ENCODE measurements at places on chromosomes 7 and 10.
A peak's percentile ranks its signal among the peaks of the same experiment; 100 is the strongest.

- DNase-seq: no peak
Observed at GRCh38 chr10:35035606-35036005, 54.5 kb downstream of the CUL2 start.

DNA sequence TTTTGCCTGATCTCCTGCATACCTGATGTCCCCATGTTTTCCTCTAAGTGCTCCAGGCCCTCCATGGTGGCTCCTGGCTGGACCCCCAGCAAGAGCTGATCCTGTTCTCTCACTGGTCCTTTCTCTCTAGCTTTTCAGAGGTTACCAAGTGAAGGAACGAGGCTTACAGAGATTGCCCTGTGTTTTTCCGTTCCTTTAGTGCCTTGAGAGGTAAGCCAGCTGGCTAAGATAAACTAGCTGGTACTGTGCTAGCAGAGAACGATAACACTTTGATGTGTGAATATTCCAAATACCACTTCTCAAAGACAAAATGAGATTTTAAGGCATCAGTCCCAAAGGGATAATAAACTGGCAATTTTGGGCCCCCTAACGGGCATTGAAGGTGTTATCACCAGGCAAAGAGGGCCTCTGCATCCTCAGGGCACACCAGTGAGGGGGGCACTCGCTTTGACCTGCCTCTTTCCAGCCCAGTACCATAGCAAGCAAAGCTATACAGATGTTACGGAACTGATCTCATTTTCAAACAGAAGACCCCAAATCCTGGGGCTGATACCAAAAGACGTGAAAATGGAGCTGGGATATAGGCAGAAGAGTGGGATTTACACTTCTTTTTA is 8.4 kb upstream of the CCNY start:
- no peak for DNase-seq

DNA sequence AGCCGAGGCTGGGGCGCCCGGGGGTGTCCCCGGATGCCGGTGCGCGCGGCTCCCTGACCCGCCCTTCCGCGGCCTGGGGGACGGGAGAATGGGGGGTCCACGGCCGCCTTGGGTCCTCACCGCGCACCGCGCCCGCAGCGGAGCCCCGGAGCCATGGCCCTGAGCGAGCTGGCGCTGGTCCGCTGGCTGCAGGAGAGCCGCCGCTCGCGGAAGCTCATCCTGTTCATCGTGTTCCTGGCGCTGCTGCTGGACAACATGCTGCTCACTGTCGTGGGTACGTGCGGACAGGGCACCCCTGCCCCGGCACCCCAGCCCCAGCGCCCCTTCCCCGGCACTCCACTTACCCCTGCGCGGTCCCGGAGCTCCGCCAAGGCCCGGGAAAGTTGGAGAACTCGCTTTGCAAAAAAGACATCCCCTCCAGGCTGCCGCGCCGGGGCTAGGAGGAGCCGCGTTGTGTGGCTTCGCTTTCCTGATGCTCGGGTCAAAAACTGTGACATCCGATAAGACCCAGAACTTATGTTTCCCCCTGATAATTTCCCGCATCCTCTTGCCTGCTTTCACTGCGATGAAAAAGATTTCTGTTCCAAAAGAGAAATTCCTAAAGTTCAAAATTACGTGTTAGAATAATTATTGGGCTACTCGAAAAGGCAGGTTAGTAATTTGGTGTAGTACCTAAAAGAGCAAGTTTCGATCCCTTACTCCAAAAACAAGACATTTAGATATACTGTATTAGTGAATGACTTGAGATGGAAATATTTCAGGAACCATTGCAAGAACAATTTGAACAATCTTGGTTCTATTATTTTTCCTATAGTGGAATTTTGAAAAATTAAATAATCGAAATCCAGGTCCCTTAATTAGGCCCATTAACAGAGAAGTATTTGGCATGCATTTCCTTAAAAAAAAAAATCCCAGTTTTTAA is 888 bp downstream of the SLC18A2 start:
- no peak for DNase-seq

- DNase-seq: no peak
Observed at GRCh38 chr7:39221901-39222300, 244.2 kb downstream of the POU6F2 start.

DNA sequence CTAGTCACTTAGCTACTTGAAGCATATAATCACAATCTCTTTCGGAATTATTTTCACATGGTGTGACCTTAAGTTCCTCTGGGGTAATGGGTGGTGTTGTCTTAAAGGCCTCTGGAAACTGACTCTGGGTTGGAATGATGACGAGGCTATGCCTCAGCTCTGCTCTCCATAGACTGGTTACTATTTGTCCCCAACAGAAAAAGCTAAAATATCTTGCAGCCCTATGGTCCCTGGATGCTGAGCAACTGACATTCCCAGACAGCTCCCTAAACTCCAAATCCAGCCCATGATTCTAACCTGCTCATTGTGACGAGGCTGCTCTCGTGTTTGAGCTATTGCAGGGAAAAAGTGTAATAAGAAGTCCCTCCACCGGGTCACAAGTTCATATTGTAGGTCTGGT is 51.6 kb downstream of the HBP1 start:
- DNase-seq: no peak

DNA sequence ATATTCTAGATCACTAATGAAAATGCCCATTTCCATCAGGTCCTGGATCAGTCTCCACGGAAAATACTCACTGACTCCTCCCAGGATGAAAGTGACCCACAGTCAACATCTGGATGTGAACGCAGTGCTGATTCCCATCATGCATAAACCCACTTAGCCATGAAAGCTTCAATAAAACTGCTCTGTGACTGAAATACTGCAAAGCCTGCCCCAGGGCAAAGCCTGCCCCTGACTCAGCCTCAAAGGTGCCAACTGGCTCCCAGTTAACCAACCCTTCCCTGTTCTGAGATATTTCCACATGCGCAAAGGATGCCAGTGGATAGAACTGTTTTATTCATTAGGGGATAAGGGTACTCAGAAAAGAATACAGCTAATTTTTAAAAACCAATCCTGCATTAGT is 24.0 kb downstream of the OSBPL3 start:
- no peak for DNase-seq

- DNase-seq: no peak
Observed at GRCh38 chr7:128025380-128025779, 5.9 kb downstream of the LRRC4 start.

GRCh38 chr10:68212721-68213352 is 19.1 kb downstream of the ATOH7 start:
- no peak for DNase-seq

- DNase-seq: no peak
Observed at GRCh38 chr10:117298219-117298618, 57.3 kb downstream of the SLC18A2 start.

DNA sequence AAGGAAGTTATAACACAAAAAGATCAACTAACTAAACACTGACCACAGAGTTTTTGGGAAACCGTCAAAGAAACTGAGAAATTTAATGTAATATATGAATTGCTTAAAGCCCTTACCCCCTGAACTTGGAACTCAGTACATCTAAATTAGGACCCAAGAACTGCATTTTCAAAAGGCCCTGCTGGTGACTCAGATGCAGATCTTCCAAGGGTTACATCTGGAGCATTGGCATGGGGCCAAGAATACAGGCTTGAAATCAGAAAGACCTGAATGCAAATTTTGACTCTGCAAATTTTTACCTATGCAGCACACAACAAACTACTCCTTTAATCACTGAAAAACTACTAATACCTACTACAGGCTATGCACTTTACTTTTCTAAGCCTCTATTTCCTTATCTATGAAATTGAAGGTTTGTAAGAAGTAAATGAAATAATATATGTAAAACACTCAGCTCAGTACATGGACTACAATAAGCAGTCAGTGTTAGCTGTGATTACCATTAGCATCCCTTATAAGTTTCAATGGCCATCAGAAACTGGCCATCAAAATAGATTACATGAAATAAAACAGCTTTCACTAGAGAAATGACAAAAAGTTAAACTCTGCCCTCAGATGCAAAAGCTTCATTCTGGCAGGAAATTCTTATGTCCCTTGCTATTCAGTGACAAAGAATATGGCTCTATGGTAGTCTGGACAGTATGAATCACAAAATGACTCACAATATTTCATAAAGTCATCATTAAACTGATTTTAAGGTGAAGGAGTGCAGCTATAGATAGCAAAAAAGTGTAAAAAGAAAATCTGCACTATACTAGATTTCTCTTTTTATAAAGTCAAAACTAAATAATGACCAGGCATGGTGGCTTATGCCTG is 43.6 kb downstream of the NSUN6 start:
- DNase-seq: no peak

DNA sequence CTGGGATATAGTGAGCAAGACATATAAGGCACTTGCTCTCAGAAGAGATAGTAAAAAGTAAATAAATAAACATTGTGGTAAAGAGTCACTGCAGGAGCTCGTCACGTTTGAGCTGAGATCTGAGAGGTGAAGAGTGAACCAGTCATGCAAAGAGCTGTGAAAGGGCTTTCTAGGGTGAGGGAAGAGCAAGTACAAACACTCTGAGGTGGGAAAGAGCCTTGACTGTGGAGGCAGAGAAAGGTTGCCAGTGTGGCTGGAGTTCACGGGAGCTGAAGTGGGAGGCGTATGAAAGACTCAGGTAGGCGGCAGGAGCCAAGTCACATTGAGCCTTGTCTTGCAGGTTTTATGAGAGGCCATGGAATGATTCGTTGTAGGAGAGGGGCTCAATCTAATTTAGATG is 141.0 kb downstream of the C1GALT1 start:
- DNase-seq: no peak

DNA sequence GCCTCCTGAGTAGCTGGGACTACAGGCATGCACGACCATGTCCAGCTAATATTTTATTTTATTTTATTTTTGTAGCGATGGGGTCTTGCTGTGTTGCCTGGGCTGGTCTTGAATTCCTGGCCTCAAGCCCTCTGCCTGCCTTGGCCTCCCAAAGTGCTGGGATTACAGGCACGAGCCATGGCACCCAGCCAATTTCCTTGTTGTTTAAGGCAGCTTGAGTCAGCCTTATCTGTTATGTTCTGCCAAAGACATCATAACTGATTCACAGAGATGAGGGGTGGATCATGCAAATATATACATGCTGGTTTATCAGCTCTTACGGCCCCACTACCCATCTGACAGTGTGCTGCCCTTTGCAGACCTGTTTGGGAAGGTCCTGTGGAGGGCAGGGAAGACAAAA is 826.7 kb downstream of the TYW1 start:
- DNase-seq: no peak

- DNase-seq: peak; percentile 30
Observed at GRCh38 chr7:7719236-7719635, 829 bp upstream of the RPA3 start.

GRCh38 chr10:22259280-22259679 is 41.5 kb upstream of the EBLN1 start:
- no peak for DNase-seq

GRCh38 chr10:119762805-119763798 is 37.3 kb downstream of the INPP5F start:
- no peak for DNase-seq

DNA sequence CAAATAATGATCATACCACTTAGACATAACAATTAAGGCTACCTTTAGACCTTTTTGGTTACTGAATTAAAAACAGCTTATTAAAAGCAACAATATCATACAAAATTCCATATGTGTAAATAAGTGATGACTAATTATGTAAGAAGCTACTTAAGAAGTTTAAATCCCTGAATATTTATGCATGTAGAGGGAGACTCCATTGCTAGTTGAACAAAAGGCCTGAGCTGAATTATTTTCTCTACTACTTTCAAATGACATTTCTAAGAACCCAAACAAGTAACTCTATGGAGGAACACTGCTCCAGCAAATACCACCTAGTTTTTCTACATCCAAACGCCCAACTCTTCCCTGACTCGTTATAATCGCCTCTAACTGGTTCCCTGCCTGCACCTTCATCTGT is 31.5 kb downstream of the EPC1 start:
- no peak for DNase-seq

DNA sequence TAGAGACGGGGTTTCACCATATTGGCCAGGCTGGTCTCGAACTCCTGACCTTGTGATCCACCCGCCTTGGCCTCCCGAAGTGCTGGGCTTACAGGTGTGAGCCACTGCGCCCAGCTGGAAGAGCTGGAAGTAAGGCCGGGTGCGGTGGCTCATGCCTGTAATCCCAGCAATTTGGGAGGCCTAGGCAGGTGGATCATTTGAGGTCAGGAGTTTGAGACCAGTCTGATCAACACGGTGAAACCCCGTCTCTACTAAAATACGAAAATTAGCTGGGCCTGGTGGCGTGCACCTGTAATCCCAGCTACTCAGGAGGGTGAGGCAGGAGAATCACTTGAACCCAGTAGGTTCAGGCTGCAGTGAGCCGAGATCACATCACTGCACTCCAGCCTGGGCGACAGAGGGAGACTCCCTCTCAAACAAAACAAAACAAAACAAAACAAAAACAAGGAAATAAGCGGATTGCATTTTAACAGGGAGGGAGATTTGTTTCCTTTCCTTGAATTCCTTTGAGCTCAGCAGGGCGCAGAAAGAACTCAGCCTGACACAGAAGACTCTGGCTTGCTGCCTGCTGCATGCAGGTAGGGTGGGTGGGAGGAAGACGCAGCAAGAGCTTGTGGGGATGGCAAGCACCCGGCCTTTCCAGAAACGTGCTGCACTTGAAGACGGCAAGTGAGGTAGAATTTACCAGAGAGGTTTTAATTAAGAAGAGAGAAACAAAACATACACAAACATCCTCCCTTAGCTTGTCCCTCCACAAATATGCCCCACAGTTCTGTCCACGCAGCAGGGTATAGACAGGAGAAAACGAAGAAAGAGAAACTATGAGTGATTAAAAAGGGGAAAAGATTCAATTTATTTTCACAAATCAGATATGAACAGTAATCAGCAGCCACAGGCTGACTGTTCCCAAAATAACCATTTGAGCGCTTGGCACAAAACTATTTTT is 148.0 kb downstream of the RNF216 start:
- DNase-seq: no peak

DNA sequence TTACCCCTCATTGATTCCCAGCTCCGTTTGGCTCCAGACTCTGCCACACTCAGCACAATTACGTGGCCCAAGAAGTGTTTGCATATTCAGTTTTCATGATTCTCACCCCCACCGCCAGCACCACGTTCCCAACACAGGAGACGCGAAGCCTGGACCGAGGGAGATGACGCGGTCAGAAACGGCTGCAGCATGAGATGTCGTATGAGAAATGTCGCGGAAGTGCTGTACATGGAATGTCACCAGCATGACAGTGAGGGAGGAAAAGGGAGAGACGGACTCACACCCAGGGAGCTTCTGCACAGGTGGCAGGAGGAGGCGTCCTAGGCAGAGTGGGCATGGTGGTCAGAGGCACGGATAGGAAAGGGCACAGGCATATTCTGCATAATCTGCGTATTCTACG is 188.3 kb downstream of the WDR37 start:
- DNase-seq: no peak

DNA sequence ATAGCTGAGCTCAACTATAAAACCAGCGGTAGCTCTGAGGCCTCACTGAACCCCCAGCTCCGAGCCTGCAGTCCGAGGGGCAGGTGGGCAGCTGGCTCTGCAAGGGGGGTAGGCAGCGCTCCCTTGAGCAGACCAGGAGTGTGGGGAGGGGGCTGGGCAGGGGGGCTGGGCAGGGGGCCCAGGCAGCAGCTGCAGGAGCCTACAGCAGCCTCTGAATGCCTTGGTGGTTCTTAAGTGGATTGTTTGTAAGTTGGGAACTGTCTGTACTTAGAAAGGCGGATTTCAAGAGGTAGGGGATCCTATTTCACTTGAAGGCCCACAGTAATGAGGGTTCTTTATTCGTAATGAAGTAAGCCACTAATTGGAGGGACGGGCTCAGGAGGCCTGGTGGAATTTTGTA is 72.3 kb downstream of the ICA1 start:
- DNase-seq: no peak

Data from CD4-positive, alpha-beta T cell (primary cell).